ENCODE measurements at places on chromosomes 11 and 22.

GRCh38 chr11:93344855-93345333, 14.4 kb downstream of the DEUP1 start:
- DNase-seq = no peak

DNA sequence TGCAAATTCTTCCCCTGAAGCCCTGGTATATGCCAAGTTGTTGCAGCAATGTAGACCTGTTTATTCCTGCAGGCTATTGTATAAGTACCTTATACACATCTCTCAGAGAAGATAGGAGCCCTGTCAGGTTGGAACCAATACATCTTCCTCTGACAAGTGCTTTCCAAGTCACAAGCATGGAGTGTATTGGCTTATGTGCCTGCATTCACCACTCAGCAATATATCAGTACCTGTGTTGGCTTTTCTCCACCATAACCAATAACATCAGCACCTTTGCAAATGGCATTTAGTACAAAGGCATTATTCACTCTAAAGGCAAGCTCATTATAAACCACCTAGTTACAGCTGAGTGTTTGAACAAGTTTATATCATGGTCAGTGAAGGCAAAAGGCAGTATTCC, 611.7 kb upstream of the CNTN5 start:
- no peak for DNase-seq

- no peak for DNase-seq
These were observed 766 bp downstream of the IZUMO1R start for GRCh38 chr11:94305146-94305545.

DNA sequence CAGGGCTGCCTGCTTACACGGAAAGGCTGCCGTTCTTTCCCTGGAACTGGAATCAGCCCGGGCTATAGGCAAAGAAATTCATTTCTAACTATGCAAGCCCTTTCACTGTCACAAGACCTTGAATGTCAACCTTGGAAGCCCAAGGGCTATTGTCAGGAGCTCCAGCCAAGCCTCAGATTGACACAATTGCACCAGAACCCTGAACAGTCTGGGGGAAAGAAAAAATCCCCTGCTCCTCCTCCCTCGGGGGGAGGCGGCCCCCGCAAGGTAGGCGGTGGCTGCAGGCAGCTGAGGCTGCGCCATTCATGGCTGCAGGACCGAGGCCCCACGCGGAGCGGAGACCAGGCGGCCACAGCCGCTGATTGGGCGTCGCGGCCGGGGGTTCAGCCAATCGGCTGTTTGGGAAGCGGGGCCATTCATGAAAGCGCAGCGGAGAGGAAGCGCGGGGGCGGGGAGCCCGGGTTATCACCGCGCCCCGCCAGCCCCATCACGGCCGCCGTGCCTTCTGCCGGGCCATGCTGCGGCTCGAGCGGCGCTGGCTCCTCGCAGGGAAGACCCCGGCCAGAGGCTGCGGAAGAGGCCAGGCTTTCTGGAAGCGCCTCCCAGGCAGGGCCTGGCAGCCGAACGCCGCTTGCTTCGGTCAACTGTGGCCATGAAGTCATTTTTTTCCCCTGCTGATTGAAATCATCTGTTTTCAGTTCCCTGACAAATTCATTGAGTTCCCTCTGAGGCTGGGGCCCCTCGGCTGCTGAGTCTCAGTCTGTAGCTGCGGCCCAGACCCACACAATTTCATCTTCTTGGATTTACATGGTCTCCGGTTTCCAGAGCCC, 38.1 kb upstream of the LINC01488 start:
- peak; percentile 92 for DNase-seq
